Activated T-helper 1 cell treated with anti-CD3 and anti-CD28 coated beads, Interleukin-12 subunit alpha, Interleukin-12 subunit beta, Interleukin-2, Interleukin-4 antibody, amounts not matched to agents 30 ng/mL and 10 ng/mL and 1 ng/mL, durations not matched to agents 14 hours and 24 hours and 36 hours (primary cell): ENCODE measurements at places on chromosomes 1 and 21. TPM values are rescaled to one million over a fixed set of nuclear protein-coding genes. Genes with fewer than 3 reads are reported as not detected.
A peak's percentile ranks its signal among the peaks of the same experiment; 100 is the strongest.

CENPL gene
- 23.6 and 25.7 TPM in 2 replicates for total RNA-seq

TMEM200B gene
- 0.47 and 0.56 TPM in 2 replicates for total RNA-seq

IVL gene
- not detected in 2 replicates for total RNA-seq

TNFRSF4 gene
- total RNA-seq = 788 and 811 TPM in 2 replicates

SLC44A3 gene
- not detected in 2 replicates for total RNA-seq

KLF18 gene
- total RNA-seq = not detected in 2 replicates

GRCh38 chr1:194538453-194538852, 1352.0 kb upstream of the B3GALT2 start:
- no peak for DNase-seq

DNA sequence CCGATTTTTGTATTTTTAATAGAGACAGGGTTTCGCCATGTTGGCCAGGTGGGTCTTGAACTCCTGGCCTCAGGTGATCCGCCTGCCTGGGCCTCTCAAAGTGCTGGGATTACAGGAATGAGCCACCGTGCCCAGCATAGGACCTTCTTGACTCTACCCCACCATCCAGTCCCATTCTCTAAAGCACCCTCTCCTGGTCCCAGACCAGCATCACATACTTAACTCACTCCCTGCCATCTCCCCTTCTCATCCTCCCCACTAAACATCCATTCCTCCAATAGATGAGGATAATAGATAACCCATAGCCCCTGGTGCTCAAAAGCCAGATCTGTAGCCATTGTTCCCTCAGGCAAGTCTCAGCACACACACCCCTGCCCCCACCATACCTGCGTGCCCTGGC, 2.1 kb downstream of the ENTREP3 start:
- DNase-seq = no peak

DNA sequence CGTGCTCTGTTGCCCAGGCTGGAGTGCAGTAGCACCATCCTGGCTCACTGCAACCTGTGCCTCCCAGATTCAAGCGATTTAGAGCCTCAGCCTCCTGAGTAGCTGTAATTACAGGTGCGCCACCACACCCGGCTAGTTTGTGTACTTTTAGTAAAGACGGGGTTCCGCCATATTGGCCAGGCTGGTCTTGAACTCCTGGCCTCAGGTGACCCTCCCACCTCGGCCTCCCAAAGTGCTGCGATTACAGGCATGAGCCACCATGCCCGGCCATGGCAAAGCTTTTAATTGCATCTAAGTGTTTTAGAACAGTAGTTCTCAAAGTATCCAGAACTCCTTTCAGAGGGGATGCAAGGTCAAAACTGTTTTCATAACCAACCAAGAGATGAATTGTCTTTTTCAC, 25.1 kb upstream of the IFNGR2 start:
- DNase-seq = no peak

DNA sequence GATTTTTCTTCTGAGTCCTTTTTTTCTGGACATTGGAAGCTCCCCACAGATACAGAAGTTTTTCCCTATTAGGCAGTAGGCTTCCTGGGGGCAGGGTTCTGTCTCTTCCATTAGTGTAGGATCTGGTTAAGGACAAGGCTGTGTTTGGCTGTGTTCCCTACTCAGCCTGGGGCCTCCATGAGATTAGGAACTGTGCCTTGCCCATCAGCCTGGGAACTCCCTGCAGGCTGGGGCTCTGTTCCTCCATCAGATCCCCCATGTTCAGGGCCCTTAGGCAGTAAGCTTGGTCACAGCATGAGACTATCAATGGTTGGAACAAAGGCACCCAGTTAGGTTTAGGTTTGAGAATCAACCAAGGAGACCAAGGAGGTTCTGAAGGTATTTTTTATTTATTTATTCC, 22.7 kb downstream of the NAV1 start:
- DNase-seq = no peak

GRCh38 chr1:10934150-10934818, 78.2 kb upstream of the TARDBP start:
- DNase-seq = no peak

DNA sequence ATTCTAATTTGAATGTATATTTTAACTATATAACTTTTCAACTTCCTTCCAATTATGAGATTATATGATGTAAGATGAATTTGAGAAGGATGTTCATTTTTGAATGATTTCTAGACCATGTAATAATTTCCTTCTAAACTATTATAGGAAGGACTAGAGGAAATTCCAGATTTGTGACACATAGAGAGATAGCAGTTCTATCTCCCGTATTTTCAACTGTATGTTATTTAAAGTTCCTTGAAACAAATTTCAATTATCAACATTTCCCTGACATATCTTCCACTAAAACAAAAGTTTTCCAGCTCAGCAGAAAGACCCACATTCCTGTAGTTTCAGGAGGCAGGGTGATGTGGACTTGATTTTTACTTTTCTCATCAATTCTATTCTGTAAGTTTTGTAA, 396.7 kb upstream of the C1orf87 start:
- no peak for DNase-seq

DNA sequence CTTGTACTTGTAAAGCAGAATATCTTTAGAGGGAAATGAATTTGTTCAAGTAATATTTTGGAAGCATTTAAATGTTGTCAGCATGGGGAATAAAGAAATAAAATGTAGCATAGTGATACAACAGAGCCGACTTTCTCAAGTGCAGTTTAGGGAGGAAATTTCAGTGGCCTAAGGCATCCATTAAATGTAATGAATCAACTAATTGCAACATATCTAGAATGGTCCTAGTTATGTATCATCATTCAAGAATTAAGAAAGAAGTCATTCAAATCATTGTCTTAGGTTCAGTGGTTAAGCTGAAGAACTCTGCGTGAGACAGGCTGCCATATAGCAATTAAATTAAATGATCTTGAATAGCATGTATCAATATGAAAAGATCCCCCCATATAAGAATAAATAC, 360.7 kb downstream of the TBX15 start:
- DNase-seq = no peak

DNA sequence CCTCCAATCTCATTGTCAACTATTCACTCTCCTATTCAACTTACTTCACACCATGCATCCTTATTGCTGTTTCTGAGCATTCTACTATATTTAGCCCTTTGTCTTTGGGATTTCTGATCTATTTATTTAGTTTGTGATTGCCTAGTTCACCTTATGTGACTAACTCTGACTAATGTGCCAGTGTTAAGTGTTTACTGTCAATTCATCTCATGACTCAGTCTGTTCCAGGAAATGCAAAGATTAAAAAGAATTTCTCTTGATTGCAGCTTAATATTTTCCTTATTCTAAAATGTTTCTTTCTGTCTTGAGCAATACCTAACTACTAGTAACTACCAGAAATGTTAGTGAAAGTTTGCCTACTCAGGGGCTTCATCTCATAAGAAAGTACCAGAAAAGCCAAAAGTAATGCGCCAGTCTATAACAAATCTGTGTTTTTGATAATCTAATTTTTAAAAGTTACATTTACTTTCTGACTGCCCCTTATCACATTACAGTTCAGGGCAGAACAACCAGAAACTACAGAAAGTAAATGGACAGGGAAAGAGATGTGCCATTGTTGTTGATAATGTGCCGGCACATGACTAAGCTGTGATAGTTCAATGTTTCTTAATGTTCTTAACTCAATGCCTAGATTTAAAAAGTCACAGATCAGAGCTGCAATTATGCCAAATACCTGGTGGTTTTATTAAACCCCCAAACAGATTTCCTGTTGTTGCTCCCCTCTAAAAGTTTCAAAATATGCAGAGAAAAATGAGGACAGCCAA, 556.5 kb downstream of the PTBP2 start:
- no peak for DNase-seq

DNA sequence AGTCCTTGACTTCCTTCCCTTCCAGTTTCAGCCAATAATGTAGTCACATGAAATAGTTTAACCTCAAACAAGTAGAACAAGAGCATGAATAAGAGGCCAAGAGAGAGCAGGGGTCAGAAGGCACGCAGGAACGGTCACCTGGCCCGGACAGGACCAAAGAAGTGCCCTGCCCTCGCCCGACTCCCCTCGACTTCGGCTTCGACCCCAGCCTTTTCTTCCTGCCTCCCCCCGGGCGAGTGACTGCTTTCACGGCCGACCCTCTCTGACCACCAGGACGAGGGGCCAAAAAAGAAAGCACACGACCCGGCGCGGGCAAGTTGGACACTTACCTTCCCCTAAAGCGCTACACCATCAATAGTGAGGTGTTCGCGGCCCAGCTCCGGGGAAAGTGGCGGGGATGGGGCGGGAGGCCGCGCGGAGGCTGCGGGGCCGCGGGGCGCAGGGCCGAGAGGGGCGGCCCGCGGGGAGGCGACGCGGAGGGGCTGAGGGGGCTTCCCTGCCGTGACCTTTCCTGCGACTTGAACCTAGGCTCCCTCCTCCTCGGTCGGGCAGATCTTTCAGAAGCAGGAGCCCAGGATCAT, 519 bp downstream of the RERE start:
- DNase-seq = peak; percentile 5

DNA sequence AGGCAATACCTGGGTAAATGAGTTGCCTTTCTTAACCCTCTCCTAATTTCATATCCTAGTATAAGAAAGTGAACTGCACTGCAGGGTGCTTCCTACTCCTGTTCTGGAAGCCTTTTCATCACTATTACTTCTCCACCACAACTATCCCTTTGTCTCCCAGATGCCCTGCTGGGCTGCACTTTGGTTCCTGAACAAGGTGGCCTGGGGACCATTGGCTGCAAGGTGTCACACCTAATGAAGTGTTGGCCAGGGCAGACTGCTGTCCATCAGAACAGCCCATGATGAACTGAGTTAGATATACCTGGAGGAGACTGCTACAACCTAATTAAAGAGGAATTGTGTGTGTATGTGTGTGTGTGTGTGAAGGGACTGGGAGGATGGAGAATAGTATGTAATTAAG, 1.9 kb upstream of the KLHDC8A start:
- DNase-seq = no peak

DNA sequence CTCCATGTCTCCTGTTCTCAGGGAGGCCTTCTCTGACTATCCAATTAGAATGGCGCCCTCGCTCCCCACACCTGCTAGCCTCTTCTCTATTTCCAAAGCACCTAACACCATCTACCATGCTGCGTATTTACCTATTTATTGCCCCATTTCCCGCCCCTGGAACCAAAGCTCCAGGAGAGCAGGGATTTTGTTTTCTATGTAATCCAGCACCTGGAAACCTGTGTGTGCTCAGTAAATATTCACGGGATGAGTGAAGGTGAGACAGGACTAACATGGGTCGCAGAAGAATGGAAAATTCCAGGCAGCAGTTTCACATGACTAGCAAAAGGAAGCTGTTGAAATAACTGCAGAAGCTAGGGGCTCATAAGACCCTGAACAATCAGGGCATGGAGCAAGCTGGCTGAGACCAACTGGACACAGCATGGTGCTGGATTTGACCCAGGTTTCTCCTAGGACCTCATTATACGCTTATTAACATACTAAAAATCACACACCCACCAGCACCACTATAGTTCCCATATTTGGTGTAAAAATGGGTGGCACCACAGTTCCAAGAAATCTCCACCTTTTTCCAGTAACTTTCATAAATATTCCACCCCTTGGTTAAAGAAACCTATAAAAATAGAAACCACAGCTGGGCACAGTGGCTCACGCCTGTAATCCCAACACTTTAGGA, 15.1 kb upstream of the TENT5B start:
- no peak for DNase-seq

- no peak for DNase-seq
Measured at GRCh38 chr1:184532199-184532598, 145.4 kb downstream of the C1orf21 start.

GRCh38 chr1:170510163-170510562, 21.8 kb upstream of the GORAB start:
- DNase-seq = no peak

DNA sequence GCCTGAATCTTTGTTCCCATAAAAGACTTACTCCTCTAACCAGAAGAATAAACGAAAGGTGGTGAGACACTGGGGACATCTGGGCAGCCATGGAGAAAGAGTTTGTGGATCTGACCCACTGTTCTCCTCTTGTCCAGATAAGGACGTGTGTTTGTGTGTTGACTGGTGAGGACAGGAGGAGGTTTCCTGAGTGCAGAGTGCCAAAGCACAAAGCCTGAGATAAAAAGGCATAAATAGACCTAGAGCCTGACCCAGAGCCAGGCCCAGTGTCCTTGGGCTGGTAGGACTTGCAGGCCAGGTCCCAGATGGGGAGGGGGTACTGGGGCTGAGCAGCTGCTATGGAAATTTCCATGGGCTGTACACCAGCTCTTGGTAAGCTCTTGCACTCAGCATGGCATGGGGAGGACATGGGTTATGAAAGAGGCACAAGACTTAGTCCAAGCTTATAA, 19.6 kb upstream of the COQ8A start:
- DNase-seq = no peak

DNA sequence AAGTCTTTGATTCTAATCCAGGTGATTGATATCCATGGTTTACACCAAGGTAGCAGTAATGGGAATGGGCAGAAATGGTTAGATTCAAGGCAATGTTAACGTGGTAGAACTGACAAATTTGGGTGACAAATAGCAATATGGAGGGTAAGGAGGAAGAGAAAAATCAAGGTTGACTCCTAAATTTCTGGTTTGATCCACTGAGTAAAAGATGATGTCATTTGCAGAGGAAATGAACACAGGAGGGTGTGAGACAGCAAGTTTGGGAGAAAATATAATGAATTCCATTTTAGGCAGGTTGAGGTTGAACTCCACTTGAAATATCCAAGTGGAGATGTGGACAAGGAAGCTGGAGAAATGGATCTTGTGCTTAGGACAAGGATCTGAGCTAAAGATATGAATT, 170.9 kb upstream of the CAMK1G start:
- no peak for DNase-seq

DNA sequence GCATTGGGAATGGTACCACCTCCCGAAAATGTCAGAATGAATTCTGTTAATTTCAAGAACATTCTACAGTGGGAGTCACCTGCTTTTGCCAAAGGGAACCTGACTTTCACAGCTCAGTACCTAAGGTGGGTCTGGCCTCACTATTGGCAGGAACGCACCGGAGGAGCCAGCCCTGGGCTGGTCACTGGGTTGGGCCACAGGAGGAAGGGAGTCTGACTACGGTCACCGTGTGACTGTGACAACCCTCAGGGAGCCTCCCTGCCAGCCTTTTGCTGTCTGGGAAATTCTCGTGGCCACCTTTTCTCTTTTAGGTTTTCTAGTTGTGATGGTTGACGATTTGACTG, 2.2 kb downstream of the IL10RB start:
- no peak for DNase-seq

GRCh38 chr1:67760030-67760821, 73.0 kb downstream of the GNG12 start:
- DNase-seq = peak; percentile 19
